HEK293T (cell line): ENCODE measurements at places on chromosomes 3 and 15.

- DNase-seq: peak; percentile 51
Observed at GRCh38 chr3:71930056-71930991, 145.4 kb upstream of the PROK2 start.

- no peak for DNase-seq
Observed at GRCh38 chr15:60353245-60353920, 44.4 kb downstream of the ANXA2 start.

DNA sequence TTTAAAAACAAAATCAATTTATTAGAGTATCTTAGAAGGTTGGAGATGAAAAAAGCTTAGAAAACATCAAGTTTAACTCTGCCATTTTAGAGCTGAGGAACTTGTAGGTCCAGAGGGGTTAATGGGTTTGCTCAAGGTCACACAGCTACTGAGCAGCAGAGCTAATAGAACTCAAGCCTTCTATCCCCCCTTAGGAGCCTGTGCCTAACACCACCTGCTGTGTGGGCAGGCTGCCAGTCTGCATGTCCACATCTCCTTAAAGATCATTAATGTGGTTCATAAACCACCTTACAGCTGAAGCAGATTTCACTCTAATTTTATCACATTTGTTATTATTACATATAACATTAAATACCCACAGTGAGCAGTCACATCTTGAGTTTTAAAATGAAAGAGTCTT lies 14.1 kb upstream of the SLC35G2 start:
- DNase-seq: no peak

DNA sequence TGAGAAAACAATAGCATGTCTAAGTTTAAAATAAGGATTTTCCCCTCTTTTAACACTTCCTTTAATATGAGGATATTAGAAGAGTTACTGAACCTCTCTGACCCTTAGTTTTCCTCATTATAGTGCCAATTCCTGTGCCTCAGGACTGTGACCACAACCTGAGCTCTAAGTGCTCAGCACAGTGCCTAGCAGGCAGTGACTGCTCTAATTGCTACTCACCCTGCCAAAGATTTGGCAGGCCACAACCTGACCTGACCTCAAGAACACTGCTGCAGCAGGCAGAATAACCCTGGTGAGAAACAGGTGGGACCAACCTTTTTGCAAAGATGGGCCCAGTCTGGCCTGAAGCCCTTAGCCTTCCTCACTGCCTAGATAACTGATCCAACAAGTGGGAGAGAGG lies 35.7 kb downstream of the NBEAL2 start:
- DNase-seq: no peak

GRCh38 chr3:96700322-96701315 lies 113.8 kb upstream of the EPHA6 start:
- no peak for DNase-seq
